ENCODE measurements at places on chromosomes 5 and 9.

DNA sequence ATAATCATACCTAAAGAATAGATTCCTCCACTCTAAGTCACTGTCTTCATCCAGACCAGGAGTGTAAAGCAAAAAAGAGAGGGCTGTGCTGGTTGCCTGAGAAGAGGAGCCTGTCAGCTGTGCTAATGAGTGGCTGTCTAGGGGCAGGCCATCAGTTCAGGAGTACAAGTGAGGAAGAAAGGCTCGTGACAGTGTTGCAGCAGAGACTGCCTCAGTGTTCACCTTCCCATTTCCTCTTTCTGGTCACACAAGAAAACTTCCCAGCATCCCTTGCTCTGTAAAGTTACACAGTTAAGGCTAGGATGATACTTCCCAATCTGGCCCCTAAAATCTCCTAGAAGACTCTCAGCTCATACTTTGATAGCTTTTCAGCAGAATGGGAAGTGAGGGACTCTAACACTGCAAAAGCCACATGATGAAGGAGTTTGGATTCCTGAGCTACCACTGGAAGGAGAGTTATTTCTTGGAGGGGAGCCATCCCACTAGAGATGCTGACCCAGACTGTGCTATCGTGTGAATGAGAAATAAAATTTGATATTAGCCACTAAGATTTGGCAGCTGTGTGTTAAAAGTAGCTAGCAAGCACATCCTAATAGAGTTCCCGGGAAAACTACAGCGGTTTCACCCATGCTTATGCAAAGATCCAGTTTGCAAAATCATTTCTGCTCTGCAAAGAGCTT lies 67.1 kb downstream of the ADAMTS12 start:
- H3K36me3 ChIP-seq = no peaks in the 10 kb centered on the region
- no peaks in the 10 kb centered on the region for H3K27me3 ChIP-seq

GRCh38 chr5:132459983-132460838 lies 30.4 kb downstream of the IRF1 start:
- no peak for DNase-seq
- peaks cover 4% of the 10 kb centered on the region for H3K36me3 ChIP-seq
- H3K27me3 ChIP-seq = no peaks in the 10 kb centered on the region
- peaks cover 19% of the 10 kb centered on the region for H3K4me1 ChIP-seq
- no peak overlapping the region for H3K4me3 ChIP-seq

DNA sequence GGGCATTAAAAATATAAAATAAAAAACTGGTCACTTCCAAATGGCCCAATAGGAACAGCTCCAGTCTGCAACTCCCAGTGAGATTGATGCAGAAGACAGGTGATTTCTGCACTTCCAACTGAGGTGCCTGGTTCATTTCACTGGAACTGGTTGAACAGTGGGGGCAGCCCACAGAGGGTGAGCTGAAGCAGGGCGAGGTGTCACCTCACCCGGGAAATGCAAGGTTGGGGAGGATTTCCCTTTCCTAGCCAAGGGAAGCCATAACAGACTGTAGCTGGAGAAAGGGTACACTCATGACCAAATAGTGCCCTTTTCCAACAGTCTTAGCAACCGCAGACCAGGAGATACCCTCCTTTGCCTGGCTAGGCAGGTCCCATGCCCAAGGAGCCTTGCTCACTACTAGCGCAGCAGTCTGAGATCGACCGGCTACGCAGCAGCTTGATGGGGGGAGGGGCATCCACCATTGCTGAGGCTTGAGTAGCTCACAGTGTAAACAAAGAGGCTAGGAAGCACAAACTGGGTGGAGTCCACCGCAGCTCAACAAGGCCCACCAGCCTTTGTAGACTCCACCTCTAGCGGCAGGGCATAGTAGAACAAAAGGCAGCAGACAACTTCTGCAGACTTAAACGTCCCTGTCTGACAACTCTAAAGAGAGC lies 12.7 kb downstream of the RLN1 start:
- H3K27ac ChIP-seq = no peak overlapping the region
- no peaks in the 10 kb centered on the region for H3K27me3 ChIP-seq
- no peaks in the 10 kb centered on the region for H3K36me3 ChIP-seq
- peak; percentile 54 for DNase-seq
- H3K4me1 ChIP-seq = peaks cover 5% of the 10 kb centered on the region
- H3K4me3 ChIP-seq = no peak overlapping the region

DNA sequence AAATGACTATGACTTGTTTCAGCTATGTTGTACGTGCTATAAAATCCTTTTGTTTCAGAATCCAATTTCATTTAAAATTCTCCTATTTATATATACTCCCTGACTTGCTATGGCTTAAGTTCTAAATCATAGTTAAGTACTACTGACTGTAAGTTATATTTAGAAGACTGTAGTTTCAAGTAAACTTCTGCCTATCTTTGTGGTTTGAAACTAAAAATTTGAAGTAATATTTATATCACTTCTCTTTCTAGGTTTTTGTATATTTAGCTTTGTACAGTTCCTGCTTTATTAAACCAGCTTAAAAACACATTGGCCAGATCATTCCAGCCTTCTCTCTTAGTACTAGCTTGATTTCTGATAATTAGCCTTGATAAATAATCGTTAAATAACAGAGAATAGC lies 196.3 kb downstream of the MLLT3 start:
- H3K27ac ChIP-seq = no peak overlapping the region
- no peak overlapping the region for H3K4me3 ChIP-seq
- DNase-seq = no peak
- no peaks in the 10 kb centered on the region for H3K27me3 ChIP-seq
- H3K36me3 ChIP-seq = no peaks in the 10 kb centered on the region

DNA sequence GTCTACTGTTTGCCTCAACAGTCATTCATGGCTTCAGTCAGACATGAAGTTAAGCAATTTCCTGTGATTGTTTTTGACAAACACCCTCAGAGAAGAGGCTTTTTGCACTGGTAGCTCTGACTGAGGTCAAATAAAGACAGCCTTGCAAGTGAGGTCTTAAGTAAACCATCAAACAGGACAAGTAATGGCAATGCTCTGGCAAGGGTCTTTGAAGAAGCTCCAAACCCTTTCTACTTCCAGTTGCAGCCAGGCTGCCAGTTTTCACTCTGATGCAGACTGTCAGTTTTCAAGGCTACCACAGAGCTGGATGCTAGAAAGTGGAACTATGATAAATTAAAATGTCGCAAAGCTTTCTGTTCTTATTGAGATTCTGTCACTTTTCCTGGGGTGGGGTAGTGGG lies 421.5 kb upstream of the PTGER4 start:
- no peaks in the 10 kb centered on the region for H3K27me3 ChIP-seq
- no peaks in the 10 kb centered on the region for H3K36me3 ChIP-seq
- H3K27ac ChIP-seq = no peak overlapping the region
- no peak for DNase-seq
- H3K4me3 ChIP-seq = no peak overlapping the region

DNA sequence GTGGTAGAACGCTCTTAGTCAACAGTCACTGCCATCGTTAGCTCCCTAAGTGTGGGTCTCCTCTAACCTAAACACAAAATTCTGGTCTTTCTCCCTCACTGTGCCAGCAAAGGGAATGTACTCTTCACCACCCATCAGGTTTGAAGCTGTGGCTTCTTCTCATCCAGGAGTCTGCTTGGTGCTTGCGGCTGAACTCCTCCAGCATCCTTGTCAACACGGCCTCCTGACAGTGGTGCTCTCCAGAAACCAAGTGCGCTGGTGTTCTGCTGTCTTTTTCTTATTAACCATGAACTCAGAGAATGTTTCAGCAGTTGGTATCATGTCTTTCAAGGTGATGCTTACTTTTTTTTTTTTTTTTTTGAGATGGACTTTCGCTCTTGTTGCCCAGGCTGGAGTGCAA lies 23.9 kb upstream of the LPCAT1 start:
- H3K4me3 ChIP-seq = no peak overlapping the region
- no peaks in the 10 kb centered on the region for H3K27me3 ChIP-seq
- peaks cover 18% of the 10 kb centered on the region for H3K4me1 ChIP-seq
- DNase-seq = no peak

GRCh38 chr5:143433670-143434069 lies 30.2 kb upstream of the NR3C1 start:
- no peaks in the 10 kb centered on the region for H3K36me3 ChIP-seq
- H3K4me1 ChIP-seq = no peaks in the 10 kb centered on the region
- no peak for DNase-seq
- H3K27ac ChIP-seq = no peak overlapping the region
- H3K27me3 ChIP-seq = no peaks in the 10 kb centered on the region

GRCh38 chr5:55706230-55706629 lies 5.9 kb downstream of the SLC38A9 start:
- H3K27ac ChIP-seq = no peak overlapping the region
- no peak for DNase-seq
- H3K4me3 ChIP-seq = no peak overlapping the region
- no peaks in the 10 kb centered on the region for H3K27me3 ChIP-seq
- peaks cover 3% of the 10 kb centered on the region for H3K36me3 ChIP-seq
- no peaks in the 10 kb centered on the region for H3K4me1 ChIP-seq

GRCh38 chr5:149063017-149063687 lies at the start of gene SH3TC2:
SH3TC2 (minus strand) TSS chr5:149063062; CDS start chr5:149063022, 40 bp downstream.
- no peak within 1 kb of the TSS for H3K4me3 ChIP-seq
- H3K4me1 ChIP-seq = peaks cover 21% of the 10 kb centered on the region
- peak within 1 kb of the TSS; percentile 91 for H3K27ac ChIP-seq
- H3K27me3 ChIP-seq = no peaks in the 10 kb centered on the region

DNA sequence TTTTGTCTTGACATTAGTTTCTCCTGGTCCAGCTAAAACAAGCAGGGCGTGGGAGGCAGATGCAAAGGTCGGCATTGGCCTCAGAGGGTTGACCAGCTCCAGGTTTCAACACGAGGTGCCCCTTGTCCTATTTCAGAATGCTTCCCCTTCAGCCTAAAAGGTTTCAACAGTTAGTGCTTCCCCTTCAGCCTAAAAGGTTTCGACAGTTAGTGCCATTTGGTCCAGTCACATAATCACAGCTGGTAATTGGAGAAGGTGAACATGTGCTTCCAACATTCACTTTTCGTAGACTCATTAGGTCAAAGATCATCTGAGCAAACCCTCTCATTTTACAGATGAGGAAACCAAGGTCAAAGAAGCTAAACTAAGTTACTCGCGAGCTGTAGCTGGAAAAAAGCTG lies 270.3 kb upstream of the MAP3K1 start:
- no peak for DNase-seq
- H3K27me3 ChIP-seq = no peaks in the 10 kb centered on the region
- H3K4me1 ChIP-seq = no peaks in the 10 kb centered on the region
- no peak overlapping the region for H3K27ac ChIP-seq

DNA sequence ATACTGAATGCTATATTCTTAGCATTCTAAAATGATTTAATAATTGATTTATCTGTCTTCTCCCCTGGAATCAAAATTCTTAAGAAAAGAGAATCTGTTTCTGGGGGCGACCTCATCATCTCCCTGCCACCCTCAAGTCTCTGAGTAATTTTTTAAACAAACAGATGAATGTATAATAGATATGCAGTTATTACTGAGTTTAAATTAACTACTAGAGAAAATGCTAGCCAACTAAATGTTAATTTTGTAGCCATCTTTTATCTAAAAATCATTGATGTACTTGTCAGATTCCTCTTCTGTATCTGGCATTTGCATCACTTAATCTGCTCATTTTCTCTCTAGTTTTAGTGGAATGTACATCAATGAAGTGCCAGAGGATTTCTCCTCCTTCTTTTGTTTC lies 87.5 kb downstream of the ERBIN start:
- no peak overlapping the region for H3K27ac ChIP-seq
- DNase-seq = no peak
- no peak overlapping the region for H3K4me3 ChIP-seq
- H3K36me3 ChIP-seq = peaks cover 4% of the 10 kb centered on the region
- H3K27me3 ChIP-seq = no peaks in the 10 kb centered on the region
- H3K4me1 ChIP-seq = no peaks in the 10 kb centered on the region

DNA sequence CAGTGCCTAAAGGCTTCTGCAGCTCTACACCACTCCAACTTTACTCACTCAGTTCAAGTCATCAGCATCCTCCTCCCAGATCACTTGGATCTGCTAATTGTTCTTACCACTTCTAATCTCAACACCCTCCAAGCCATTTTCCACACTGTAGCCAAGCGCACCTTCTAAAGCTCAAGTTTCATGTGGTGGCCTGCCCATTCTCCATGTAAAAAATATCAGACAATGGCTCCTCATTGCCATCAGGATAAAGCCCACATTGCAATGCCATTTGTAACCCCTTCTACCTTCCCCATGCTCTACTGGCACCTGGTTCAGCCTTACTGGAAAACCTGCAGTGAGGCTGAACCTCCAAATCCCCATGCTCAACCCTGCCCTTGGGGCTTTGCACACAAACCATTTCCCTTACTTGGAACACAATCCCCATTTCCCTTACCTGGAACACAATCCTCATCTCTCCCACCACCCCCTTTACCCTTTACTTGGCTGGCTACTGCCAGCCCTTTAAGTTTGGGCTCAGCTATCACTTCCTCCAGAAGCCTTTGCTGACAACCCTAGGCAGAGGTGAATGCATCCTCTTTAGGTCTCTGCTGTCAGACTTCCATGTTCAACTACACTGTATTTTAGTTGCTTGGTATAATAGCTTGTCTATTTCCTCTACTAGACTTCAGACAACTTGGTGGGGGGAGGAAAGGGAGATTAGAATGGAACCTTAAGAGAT lies 220.0 kb downstream of the TSSK1B start:
- no peak overlapping the region for H3K4me3 ChIP-seq
- no peaks in the 10 kb centered on the region for H3K36me3 ChIP-seq
- no peaks in the 10 kb centered on the region for H3K27me3 ChIP-seq
- H3K27ac ChIP-seq = no peak overlapping the region
- no peak for DNase-seq

- no peaks in the 10 kb centered on the region for H3K36me3 ChIP-seq
- no peak overlapping the region for H3K27ac ChIP-seq
- no peak for DNase-seq
Observed at GRCh38 chr9:109181284-109181683, 14.2 kb upstream of the FRRS1L start.

GRCh38 chr9:78921341-78921740 lies 624.4 kb downstream of the PSAT1 start:
- no peaks in the 10 kb centered on the region for H3K4me1 ChIP-seq
- H3K27me3 ChIP-seq = no peaks in the 10 kb centered on the region
- no peak for DNase-seq
- no peaks in the 10 kb centered on the region for H3K36me3 ChIP-seq

DNA sequence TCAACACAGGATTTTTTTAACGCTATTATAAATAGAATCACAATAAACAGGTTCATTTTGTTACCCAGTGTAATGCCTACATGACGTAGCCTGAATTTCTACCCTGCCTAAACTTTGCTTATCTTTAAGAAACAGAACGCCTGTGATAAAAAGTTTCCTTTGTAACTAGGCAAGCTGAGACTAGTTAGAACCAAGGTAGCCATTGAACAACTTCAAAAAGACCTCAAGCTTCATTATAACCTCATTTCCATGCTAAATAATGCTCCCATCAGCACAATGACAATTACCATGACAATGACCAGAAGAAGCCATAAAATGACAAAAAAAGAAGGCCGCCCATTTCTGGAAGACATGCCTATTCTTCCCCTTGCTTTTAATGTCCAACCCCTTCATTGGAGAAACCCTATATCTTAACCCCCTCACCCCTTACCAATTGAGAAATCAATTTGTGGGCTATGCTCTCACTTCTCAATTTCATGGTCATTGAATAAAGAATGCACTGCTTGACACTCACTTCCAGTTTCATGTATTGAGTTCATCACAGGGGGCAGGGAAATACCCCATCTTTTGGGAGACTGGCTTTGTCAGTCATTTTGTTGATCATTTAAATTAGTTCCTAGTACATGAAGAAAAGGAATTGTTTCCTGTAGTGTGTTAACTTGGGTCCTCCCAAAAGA lies 276.8 kb downstream of the MCTP1 start:
- no peak for DNase-seq
